ENCODE measurements at places on chromosomes 5 and 9. TPM values are rescaled to one million over a fixed set of nuclear protein-coding genes. Genes with fewer than 3 reads are reported as not detected.

SPEF2 gene
- 3.6 TPM for total RNA-seq

LAMC3 gene
- under 0.01 TPM for total RNA-seq

P4HA2 gene
- total RNA-seq, result 933 TPM

GFI1B gene
- not detected for total RNA-seq

IGIP gene
- total RNA-seq, result 16.2 TPM

NCBP1 gene
- 44.8 TPM for total RNA-seq

RNF180 gene
- 15.2 TPM for total RNA-seq

MOB3B gene
- total RNA-seq, result 0.30 TPM

FOXD4 gene
- under 0.01 TPM for total RNA-seq

GABBR2 gene
- total RNA-seq, result 0.89 TPM

STPG3 gene
- total RNA-seq, result not detected

PCDHB9 gene
- total RNA-seq, result 0.18 TPM

HAND1 gene
- 0.14 TPM for total RNA-seq

PCDHGA4 gene
- 5.8 TPM for total RNA-seq

DMGDH gene
- 0.30 TPM for total RNA-seq

PAEP gene
- total RNA-seq, result not detected

SIMC1 gene
- total RNA-seq, result 9.4 TPM

CARD9 gene
- total RNA-seq, result 1.8 TPM

CCDC192 gene
- not detected for total RNA-seq

IFNA13 gene
- total RNA-seq, result not detected

CCDC152 gene
- total RNA-seq, result 0.30 TPM

FRMPD1 gene
- total RNA-seq, result under 0.01 TPM

SPATA31D4 gene
- not detected for total RNA-seq

RGS7BP gene
- total RNA-seq, result 0.18 TPM

OSMR gene
- total RNA-seq, result 111 TPM

FBP2 gene
- not detected for total RNA-seq

GABRA6 gene
- total RNA-seq, result not detected

TNC gene
- 206 TPM for total RNA-seq

LRRC19 gene
- total RNA-seq, result not detected

TMEM171 gene
- total RNA-seq, result 1.8 TPM

HTR1A gene
- total RNA-seq, result not detected

C9orf50 gene
- total RNA-seq, result not detected

ENTREP1 gene
- total RNA-seq, result under 0.01 TPM

HSD17B3 gene
- total RNA-seq, result not detected

INSL4 gene
- total RNA-seq, result not detected

TEX48 gene
- not detected for total RNA-seq

DDX4 gene
- not detected for total RNA-seq

FOXD4L5 gene
- total RNA-seq, result 0.09 TPM

EMB gene
- 5.0 TPM for total RNA-seq

SPARC gene
- total RNA-seq, result 3,745 TPM

Data from smooth muscle cell of the umbilical artery (primary cell).